ENCODE measurements at places on chromosomes 13 and 19.

GRCh38 chr13:95298971-95299621 lies 2.2 kb downstream of the ABCC4 start:
- no peak for DNase-seq

GRCh38 chr13:74306496-74306895 lies 172.3 kb upstream of the KLF12 start:
- no peak for DNase-seq

DNA sequence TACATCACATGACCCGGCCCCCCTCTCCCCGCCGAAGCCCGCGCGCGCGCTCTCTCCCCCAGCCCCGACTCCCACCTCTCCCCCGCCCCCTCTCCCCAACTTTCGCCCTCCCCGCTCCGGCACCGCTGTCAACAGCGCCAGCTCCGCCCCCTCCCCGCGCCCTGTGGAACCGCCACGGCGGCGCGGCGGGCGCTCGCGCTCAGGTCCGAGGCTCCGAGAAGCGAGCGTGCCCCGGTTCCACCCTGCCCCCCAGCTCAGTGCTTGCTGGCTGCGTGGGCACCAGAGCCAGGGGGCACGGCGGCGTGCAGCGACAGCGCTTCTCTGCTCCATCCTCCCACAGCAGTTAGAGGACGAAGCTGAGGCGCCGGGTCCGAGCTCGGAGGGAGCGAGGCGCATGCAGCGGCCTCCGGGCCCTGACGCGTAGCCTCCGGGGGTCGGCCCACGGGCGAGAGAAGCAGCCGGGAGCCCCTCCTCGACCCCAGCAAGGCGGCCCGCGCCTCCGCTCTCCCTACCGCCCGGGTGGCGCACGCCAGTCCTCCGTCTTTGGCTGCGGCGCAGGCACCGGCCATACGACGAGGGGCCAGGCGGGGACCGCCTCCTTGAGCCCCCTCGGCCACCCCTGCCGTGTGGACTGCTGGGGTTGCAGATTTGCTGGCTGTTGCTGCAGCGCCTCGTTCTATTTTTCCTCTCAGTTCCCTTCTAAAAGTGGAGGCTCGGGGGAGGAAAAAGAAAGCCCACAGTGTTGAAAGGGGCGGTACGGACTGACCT lies 109.5 kb downstream of the KCNRG start:
- DNase-seq: peak; percentile 85

GRCh38 chr13:103187721-103188156 lies 121.5 kb upstream of the SLC10A2 start:
- no peak for DNase-seq

DNA sequence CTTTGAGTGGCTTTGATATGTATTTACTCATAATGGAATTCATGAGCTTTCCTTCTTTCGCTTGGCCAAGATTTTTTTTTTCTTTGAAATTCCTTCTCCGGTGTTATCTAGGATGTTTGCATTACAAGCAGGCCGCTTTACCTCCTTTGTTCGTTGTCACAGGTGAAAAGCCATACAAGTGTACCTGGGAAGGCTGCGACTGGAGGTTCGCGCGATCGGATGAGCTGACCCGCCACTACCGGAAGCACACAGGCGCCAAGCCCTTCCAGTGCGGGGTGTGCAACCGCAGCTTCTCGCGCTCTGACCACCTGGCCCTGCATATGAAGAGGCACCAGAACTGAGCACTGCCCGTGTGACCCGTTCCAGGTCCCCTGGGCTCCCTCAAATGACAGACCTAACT lies 16.7 kb downstream of the KLF5 start:
- no peak for DNase-seq

GRCh38 chr13:113991191-113991669 lies 17.4 kb upstream of the C13orf46 start:
- DNase-seq: no peak

Data from stimulated activated CD8-positive, alpha-beta memory T cell treated with anti-CD3 and anti-CD28 coated beads, Interleukin-2, amount 100 ng/mL, for 48 hours (primary cell).